ENCODE measurements at places on chromosomes 6 and 20.

DNA sequence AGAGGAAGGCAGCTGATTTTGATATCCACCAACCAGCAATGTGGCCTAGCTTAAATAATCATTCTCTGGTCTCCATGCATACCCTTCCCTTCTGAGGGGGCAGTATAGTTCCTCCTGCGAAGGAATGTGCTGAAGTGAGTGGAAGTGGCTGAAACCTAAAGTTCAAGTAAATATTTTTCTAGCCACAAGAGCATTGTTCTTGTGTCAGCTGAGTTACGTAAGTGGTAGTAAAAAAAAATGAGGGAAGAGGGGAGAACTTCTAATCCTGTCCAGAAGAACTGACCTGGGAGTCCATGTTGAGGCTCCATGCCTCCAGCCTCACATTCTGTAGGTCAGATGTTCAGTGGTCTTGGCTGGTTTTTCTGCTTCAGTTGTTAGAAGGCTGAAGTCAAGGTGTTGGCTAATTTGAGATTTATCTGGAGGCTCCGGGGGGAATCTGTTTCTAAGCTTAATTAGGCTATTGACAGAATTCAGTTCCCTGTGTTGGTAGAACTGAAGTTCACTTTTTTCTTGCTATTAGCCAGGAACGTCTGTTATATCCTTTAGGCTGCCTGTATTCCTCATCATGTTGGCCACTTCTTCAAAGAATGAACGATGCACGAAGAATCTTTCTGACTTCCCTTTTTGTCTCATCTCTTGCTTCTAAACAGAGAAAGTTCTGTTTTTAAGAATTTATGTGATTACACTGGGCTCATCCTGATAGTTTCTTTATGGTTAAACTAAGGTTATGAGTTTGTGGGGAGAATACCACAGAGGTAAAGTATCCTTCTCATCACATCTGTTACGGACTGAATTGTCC, 207.1 kb upstream of the PRSS16 start:
- no peak for DNase-seq

- no peak for DNase-seq
Measured at GRCh38 chr6:145756170-145756662, 20.9 kb upstream of the EPM2A start.

DNA sequence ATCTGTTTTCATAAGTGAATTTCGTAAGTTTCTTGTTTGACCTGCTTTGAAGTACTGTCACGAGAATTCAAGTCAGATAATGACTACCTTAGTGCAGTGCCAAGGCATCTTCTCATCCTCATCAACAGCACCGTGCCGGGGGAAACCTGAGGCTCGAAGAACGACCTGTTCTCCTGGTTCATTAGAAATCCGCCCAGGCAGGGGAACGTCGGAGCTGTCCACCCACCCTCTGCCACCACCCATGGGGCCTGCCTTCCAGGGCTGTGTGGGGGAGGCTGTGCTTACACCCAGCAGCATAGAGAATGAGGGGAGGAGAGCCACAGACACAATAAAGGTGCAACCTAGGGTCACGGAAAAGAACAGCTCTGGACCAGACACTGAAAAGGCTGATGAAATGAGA, 101.6 kb downstream of the RAMACL start:
- no peak for DNase-seq

DNA sequence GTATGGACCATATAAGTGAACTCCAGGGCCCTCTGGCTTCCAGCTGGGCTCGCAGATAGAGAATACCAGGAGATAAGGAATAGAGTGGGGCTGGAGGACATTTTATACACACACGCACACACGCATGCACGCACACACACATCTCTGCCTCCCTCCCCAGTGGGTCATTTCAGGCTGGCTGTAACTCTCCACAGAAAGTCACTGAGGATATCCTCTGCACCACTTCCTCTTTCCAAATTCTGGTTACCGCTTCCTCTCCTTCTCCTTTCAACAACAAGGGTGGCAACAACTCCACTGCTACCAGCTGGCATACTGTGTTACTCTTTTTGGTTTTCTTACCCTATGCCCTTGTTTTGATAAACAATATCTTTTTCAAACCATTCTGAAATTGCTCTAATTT, 280.2 kb downstream of the COL12A1 start:
- no peak for DNase-seq

DNA sequence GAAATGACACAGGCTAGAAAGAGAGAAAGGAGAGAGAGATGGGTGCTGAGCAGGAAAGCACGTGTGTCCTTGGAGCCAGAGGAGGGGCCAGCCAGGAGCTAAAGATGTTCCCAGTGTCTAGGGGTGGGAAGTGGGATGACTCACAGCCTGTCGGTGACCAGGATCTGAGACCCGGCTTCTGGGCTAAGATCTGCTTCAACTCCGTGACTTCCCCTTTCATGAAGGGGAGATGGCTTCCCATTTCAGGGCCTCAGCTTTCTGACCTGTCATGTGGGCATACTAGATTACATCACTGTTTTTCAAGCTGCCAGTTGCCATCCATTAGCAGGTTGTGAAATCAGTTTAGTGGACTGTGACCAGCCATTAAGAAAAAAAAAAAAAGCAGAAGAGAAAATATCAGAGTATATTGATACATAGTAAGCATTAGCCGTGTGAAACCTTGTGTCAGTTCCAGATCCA, 5.4 kb downstream of the TGM3 start:
- DNase-seq = no peak

DNA sequence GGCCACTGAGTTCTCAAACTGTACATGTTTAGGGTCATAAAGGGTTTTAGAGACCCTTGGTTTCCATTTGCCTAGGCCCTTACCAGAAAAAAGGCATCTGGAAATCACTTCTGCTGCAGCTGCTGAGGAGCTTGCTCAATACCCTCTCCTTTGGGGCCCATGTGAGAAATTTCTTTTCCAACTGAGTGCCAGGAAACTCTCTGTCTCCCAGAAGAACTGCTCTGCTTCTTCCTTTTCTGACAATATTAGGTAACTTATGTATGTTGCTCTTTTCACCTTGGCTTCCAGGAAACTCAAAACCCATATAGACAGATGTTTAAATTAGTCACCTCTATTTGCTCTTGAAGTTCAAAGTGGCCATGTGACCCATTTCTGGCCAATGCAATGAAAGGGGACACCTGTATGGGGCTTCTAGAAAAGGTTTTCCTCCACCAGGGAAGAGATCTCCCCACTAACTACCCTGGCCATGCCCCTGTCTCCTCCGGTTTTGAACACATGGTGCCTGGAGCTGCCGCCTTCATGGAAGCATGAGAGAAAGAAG, 121.6 kb downstream of the PREX1 start:
- DNase-seq = no peak

DNA sequence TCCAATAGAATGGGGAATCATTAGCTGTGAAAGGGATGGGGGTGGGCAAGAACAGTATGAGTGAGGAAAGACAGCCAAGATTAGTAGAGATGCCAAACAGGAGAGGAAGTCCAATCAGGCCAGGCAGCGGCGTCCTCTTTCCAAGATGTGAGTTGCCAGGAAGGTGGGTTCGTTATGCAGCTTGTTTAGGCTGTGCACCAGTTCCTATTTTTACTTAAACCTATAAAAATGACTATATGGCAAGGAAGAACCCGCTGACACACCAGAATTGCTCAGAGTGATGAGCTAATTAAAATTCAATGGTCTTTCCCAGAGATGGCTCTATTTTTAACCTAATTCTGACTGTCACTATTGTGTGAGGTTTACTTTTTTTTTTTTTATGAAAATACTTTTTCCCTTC, 88.2 kb downstream of the SLC22A23 start:
- no peak for DNase-seq

- DNase-seq = no peak
Measured at GRCh38 chr6:73671911-73672685, 18.3 kb upstream of the SLC17A5 start.

GRCh38 chr20:47656318-47656717, 129.0 kb downstream of the SULF2 start:
- DNase-seq = no peak

GRCh38 chr6:22958677-22959076, 389.3 kb downstream of the HDGFL1 start:
- DNase-seq = no peak

DNA sequence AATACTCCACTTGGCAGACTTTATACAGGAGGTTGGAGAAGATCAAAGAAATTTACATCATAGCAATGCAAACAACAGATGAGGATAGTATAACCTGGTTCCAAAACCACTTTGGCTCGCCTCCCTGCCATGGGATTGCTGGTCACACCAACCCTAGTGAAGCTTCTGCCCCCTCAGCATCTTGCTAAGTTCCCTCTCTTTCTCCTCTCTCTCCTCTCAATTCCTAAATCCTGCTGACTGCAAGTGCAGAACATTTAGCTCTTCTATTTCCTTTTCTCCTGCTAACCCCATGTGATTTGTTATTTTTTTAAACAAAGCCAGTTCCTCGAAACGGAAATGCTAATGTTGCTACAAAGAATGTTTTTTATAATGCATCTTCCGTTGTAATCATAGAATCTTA, 50.3 kb upstream of the LY86 start:
- no peak for DNase-seq

DNA sequence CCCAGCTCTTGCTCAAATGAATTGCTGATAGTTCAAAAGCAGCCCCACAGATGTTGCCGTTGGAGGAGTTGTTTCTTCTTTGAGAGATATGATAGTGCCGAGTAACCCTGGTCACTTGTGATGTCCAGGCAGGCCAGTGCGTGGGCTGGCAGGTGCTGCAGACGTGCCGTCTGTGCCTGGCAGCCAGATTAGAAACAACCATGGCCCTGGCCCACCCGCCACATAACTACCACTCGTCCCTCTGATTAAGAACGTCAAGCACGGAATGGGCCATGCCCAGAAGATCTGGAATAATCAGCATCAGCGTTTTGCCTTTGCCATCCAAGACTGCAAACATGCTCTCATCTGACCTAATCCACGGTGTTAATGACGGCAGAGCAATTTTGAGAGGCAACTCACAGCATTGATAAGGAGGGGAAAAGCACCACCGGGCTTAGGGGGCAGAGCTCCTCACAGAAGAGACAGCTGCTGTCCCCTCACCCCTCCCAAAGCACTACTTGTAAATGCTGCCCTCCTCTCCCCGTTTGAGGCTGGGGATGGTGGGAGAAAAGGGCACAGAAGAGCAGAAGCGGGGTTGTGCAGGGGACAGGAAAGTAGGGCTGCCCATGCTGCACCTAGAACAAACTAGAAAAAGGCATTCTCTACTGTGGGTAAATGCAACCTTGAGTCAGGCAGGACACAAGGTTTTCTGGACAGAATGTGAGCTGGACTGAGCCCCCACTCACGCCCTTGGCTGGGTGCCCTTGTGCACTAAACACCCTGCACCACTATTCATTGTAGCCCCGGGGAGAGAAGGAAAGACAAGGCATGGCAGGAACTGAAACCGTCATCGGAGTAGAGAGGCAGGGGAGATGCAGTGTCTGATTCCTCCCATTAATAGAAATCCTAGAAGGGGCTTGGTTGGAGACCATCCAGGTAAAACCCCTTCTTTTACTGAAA, 5.3 kb upstream of the CPNE5 start:
- no peak for DNase-seq

- DNase-seq = no peak
Measured at GRCh38 chr6:163888030-163888819, 473.7 kb downstream of the QKI start.

DNA sequence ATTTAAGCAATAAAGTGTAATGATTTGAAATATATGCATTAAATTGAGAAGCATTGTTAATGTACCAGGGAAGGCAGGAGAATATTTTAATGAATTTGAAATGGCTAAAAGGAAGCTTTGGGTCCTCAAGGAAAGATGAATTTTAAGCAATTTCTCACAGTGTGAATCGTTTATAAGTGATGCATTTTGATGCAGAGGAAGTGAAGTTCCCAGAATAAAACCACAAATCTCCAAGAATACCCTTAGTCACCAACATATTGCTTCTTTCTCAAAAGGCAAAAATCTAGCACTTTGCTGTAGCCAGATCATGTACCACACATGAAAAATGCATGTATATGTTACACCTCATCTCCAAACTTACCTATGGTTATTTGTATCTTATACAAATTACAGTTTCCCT, 11.7 kb downstream of the TPD52L1 start:
- no peak for DNase-seq
